ENCODE measurements at places on chromosomes 4 and X. TPM values are rescaled to one million over a fixed set of nuclear protein-coding genes. Genes with fewer than 3 reads are reported as not detected.

GRCh38 chr4:137535718-137536117 is 3.4 kb upstream of the PCDH18 start:
- DNase-seq, result no peak

Gene PAGE5
- not detected for total RNA-seq

GRCh38 chrX:108811891-108812290 is 75.5 kb upstream of the IRS4 start:
- DNase-seq, result no peak

Gene RPA4
- 0.44 TPM for total RNA-seq

Gene TBC1D8B
- 8.1 TPM for total RNA-seq

- no peak for DNase-seq
Measured at GRCh38 chrX:9700555-9700954, 65.1 kb downstream of the GPR143 start.

Gene TGIF2LX
- not detected for total RNA-seq

DNA sequence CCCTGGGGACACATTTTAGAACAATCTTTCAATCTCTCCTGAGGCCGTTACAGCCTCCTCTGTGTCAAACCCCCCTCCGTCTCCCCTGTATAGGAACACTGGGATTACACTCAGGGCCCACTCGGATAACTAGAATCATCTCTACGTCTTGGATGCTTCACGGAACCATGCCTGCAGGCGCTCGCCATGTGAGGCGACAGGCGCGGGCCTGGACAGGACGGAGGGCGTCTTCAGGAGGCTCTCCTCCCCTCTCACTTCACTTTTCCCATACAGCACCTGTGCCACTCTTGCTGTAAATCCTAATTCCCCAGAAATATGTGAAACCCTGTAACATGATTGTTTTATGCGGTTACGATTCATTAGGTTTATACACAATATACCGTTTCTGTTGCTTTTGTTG is 4.0 kb upstream of the IDUA start:
- no peak for DNase-seq

GRCh38 chr4:186158966-186159365 is 32.4 kb upstream of the CYP4V2 start:
- no peak for DNase-seq

Gene CFAP299
- not detected for total RNA-seq

- no peak for DNase-seq
Measured at GRCh38 chr4:146637621-146638332, 916 bp upstream of the POU4F2 start.

Gene COL4A6
- 25.2 TPM for total RNA-seq

GRCh38 chr4:159071178-159071968 is 31.5 kb upstream of the RAPGEF2 start:
- peak; percentile 59 for DNase-seq

GRCh38 chr4:113997206-113997605 is 17.8 kb upstream of the ARSJ start:
- peak; percentile 63 for DNase-seq

Gene ANOS1
- total RNA-seq, result 4.3 TPM

Gene AFP
- total RNA-seq, result not detected

DNA sequence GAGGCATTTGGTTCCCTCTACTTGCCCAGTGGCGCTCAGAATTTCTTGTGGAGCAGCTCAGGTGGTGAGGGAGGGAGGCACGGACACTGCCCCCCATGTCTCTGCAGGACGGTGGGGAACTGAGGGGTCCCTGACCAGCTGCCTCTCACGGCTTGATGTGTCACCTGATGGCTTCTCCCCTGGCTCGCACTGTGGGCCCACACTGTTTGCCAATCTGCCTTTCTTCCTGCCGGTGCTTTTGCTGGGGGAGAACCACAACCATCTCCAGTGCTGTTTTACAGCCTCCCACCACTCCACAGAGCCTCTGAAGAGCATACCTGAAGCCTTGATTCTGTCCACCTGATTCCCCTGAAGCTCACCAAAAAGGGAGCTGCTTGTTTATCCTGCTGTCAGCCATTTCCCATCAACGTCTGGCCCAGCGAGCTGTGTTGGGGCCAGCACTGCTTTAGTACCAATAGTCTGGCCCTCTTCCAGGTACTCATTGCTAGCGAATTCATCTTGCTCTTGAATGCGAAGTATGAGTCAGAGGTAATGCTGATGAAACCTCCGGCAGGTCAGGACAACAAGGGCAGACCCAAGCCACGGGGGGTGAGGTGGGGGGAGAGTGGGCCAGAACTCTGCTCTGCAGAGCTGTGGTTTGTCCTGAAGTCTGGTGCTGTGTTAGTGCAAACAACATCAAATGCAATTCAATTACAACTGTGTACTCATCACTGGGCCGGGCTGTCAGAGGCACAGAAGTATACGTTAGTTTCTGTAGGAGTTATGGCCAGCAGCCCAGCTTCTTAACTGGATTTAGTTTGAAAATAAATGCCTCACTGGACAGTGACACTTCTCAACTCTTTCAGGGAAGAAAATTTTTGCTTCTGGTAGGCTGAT is 208.3 kb upstream of the JADE1 start:
- peak; percentile 93 for DNase-seq

Gene ADH6
- not detected for total RNA-seq

DNA sequence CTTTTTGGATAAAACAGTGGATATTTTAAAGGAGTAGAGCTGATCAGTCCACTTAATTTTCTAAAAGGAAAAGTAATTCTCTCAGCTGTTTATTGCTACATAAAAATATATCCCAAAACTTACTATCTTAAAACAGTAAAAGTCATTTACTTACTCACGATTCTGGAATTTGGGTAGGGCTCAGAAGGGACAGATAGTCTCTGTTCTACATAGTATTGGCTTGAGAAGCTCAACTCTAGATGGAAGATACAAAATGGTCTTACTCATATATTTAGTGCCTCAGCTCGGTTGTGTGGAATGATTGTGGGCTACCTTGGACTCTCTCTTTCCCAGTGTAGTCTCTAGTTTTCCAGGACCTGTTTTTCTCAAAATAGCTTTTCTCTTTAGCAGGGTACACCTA is 691.5 kb upstream of the POU3F4 start:
- DNase-seq, result no peak

- no peak for DNase-seq
Measured at GRCh38 chr4:26035921-26036320, 121.9 kb downstream of the SMIM20 start.

- DNase-seq, result no peak
Measured at GRCh38 chrX:9316096-9316495, 148.8 kb upstream of the TBL1X start.

Gene MAGED4B
- total RNA-seq, result 8.8 TPM

GRCh38 chr4:176526704-176527103 is 206.9 kb downstream of the SPCS3 start:
- DNase-seq, result no peak

Gene ARR3
- not detected for total RNA-seq

DNA sequence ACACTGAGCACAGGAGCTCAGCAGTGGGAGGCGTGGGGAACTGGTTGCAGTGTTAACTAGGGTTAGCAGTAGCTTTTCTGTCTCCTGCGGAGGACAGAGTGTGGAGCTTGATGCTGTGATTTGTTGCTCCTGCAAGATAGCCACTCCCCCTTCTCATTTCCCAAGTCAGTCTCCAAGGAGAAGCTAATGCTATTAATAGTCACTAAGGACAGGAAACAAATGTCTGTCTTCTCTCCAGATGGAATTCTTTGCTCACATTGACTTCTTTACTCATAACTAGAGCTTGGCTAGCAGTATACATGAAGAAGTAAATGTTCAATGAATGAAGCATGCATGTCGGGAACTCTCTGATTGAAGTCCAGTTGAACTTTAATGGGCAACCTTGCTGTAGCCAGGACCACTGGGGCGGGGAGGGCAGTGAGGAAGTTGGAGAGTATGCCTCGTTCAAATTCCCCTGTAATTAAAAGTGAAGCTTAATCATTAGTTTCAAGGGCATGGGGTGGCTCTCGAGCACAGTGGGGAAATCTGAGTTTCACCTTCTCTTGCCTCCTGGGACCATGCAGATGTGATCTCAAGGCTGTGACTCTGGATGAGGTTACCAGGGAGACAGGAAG is 156.6 kb upstream of the SCML1 start:
- no peak for DNase-seq

- DNase-seq, result no peak
Measured at GRCh38 chr4:150952167-150952845, 62.8 kb downstream of the LRBA start.

Measured in foreskin keratinocyte (primary cell).